Activated T-helper 1 cell treated with anti-CD3 and anti-CD28 coated beads, Interleukin-12 subunit alpha, Interleukin-12 subunit beta, Interleukin-2, Interleukin-4 antibody, amounts not matched to agents 30 ng/mL and 10 ng/mL and 1 ng/mL, durations not matched to agents 14 hours and 24 hours and 36 hours (primary cell): ENCODE measurements at places on chromosomes 16 and 17.
A peak's percentile ranks its signal among the peaks of the same experiment; 100 is the strongest.

GRCh38 chr17:9138161-9138717 is 116.9 kb downstream of the NTN1 start:
- no peak for DNase-seq

- DNase-seq, result peak; percentile 13
These were observed 26.2 kb upstream of the ZNF652 start for GRCh38 chr17:49388290-49388640.

DNA sequence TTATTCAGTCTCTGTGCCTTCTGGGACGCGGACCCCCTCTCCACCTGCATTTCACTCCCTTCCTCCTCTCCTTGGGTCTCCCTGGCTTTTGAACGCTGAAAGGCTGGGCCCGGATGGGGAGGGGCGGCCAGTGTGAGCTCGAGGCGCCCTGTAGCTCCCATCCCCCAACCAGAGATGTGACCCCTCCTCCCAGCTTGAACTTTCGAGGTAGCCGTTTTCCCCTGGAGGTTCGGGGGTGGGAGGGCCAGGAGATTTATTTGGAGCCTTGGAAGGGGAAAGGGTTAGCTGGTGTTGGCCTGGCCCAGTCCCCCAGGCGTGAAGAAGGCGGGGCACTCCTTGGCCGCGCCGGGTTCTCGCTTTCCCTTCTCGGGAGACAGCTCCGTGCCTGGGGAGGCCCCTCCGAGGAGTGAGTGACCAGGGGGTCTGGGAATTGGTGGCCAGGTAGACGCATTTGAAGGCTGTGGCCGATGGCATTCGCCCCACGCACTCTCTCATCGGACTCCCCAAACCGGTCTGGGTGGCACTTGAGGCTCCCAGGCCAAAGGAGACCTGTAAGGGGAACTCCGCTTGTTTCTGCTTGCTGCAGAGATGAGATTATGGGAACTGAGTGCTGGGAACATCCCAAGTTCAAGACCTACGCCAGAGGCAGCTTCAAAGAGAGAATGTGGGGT is 942 bp downstream of the LDAF1 start:
- peak; percentile 1 for DNase-seq

- DNase-seq, result no peak
These were observed 47.8 kb downstream of the PDPK1 start for GRCh38 chr16:2585651-2586081.

GRCh38 chr17:54867634-54868033 is 33.0 kb upstream of the TOM1L1 start:
- DNase-seq, result no peak

GRCh38 chr17:45704251-45704650 is 79.9 kb upstream of the CRHR1 start:
- no peak for DNase-seq

DNA sequence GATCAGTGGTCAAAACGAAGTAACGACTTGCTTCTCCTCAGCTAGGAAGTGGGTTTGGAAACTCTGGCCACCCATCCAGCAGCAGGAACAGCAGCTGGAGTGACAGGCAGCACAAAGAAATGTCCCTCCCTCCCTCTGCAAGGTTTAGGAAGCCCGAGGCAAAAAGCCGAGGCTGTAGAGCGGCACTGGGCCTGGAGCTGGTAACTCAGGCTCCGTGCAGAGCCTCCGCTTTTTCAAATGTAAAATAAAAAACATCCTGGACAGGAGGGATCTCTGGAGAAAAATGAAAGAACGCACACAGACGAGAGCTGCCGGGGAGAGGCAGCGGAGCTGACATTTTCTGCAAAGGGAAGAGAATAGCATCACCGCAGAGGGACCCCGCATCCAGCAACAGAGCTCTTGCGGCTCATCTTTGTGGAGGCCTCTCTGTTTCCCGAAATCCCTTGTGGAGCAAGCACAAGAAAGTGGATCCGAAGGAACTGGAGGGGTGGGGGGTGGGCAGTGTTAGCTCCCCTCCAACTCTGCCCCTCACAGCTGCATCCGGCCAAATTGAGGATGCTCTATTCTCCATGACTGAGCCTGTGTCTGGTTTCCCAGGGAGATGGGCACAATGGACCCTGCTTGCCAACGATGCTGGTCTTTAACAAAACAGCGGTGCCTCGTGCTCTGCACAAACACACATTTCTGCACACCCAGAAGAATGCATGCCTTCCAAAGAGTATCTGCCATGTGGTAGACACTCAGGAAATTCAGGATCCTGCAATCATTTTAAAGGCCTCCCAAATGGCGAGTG is 335.5 kb upstream of the ZFHX3 start:
- no peak for DNase-seq

DNA sequence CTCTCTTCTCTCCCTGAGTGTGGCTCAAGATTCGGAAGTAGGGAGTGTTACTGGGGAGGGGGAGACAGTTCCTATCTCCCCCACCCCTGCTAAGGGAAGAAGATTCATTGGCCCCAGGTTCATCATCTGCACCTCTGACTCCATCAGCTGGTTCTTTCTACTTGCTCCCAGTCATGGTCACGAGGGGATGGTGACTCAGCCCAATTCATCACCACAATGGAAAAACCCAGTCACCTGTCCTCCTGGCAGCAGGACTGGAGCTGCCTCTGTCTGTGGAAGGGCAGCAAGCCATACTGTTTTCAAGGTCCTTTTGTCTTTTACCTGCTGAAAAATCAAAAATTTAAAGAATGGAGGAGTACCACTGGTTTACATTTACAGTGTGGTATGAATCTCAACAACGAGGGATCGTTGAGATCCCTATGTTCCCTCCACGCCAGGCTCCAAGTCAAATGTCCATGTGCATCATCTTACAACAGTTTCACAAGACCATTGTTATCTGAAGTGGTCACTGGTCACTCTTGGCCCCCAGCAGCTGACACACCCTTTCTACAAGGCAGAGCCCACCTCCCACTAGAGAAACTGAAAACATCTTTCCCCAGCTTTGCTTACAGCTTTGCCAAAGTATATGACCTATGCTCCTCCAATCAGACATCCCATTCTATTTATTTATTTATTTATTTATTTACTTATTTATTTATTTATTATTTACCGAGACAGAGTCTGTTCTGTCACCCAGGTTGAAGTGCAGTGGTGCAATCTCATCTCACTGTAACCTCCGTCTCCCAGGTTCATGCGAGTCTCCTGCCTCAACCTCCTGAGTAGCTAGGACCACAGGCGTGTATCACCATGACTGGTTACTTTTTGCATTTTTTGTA is 40.4 kb upstream of the NDRG4 start:
- peak; percentile 30 for DNase-seq

DNA sequence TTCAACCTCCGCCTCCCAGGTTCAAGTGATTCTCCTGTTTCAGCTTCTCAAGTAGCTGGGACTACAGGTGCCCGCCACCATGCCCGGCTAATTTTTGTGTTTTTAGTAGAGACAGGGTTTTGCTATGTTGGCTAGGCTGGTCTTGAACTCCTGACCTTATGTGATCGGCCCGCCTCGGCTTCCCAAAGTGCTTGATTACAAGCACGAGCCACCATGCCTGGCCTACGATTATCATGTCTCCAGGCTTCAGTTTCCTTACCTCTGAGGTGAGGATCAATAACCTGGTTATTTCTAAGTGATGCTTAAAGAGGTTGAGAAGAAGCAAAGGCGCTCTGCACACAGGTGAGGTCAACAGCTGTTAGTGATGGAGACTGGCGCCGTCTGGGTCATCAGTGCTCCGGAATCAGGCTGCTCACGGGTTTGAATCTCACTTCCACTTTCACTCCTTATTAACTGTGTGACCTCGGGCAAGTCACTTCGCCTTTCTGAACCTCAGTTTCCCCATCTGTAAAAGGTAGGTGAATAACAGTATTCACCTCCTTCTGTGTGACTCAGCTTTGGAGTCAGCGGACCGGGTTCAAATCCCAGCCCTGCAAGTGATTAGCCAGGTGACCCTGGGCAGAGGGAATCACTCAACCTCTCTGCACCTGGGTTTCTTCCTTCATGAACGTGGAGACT is 745 bp upstream of the ABCC1 start:
- DNase-seq, result no peak

- DNase-seq, result no peak
These were observed 20.4 kb upstream of the SCIMP start for GRCh38 chr17:5254903-5255521.

DNA sequence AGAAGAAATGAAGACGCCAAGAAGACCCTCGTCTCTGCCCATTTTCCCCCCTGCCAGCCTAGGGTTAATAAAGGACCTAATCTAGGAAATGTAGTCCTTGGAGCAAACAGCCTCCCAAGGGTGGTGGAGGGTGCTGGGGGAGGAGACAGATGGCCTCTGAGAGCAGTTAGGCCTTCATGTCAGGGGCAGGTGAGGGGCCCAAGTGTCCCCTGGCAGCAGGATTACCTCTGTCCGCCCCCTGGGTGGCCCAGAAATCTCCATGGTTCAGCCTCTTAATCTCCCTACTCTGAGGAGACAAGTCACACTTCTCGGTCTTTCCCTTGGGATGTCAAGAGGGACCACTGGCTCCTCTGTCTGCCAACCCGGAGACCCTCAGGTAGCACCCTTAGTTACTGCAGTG is 365.4 kb upstream of the TNRC6C start:
- no peak for DNase-seq

GRCh38 chr16:70777973-70778406 is 23.0 kb downstream of the VAC14 start:
- DNase-seq, result no peak

- DNase-seq, result no peak
These were observed 114.9 kb upstream of the CDH5 start for GRCh38 chr16:66251476-66252160.

GRCh38 chr17:58789160-58789559 is 33.5 kb downstream of the PPM1E start:
- no peak for DNase-seq

DNA sequence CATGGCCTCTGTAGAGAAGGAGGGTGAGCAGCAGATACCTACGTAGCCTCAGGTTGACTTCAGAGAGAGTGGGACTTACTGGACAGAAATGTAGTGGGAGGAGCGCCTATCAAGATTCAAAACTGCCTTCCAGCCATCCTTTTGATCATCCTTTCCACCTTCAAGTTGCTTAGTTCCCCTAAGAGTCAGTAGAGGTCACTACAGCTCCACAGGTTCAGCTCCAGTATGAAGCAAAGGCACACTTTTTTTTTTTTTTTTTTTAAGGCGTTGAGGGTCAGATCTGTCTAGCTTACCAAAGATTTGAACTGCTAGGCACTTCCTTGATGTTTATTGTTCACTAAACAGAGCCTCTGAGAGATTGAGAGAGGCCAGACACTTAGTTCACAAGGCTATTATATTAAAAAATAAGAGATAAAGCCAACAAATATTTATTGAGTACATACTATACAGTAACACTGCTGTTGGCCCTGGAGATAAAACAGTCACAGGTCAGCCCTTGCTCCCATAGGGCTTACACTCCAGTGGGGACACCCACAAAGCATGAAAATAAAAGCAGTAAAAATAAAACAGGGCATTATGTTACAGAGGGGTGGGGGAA is 3.1 kb downstream of the RNF227 start:
- peak; percentile 49 for DNase-seq

DNA sequence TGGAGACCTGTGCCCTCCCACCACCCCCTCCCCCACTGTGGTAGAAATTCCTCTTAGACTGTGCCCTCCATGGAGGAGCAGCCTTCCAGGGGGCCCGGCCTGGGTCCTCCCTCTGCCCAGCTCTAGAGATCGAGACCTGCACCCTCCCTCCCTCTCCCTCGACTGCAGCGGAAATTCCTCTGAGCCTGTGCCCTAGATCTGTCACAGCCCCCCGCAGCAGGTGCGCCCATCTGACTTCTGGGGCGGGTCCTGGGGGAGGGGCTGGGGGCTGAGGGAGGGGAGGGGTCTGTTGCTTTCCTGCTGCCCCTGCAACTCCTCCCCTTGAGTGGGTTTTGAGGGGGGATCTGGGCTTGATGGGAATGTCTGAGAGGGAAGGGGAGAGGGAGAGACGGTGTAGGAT is 177.8 kb upstream of the GSE1 start:
- no peak for DNase-seq

GRCh38 chr16:86893506-86893905 is 315.2 kb downstream of the FOXL1 start:
- no peak for DNase-seq

DNA sequence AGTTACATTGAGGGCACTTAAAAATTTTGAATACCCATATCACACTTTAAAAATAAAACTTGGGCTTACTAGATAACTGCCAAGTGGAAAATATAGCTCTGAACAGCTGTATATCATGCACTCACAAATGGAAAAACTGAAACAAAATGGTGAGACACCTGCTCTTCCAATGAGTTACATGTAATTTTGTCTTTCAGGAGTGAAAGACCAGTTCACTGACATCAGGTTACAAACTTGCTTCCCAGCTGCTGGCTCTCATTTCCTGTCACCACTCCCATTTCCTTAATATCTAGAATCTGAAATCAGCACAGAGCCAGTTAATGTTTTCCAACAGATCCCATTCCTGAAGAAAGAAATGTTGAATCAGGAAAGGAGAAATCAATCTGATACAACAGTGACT is 10.8 kb downstream of the CSNK2A2 start:
- no peak for DNase-seq

GRCh38 chr16:69187446-69188235 is 677 bp downstream of the SNTB2 start:
- peak; percentile 33 for DNase-seq

GRCh38 chr16:12740986-12741610 is 62.6 kb downstream of the CPPED1 start:
- DNase-seq, result no peak

DNA sequence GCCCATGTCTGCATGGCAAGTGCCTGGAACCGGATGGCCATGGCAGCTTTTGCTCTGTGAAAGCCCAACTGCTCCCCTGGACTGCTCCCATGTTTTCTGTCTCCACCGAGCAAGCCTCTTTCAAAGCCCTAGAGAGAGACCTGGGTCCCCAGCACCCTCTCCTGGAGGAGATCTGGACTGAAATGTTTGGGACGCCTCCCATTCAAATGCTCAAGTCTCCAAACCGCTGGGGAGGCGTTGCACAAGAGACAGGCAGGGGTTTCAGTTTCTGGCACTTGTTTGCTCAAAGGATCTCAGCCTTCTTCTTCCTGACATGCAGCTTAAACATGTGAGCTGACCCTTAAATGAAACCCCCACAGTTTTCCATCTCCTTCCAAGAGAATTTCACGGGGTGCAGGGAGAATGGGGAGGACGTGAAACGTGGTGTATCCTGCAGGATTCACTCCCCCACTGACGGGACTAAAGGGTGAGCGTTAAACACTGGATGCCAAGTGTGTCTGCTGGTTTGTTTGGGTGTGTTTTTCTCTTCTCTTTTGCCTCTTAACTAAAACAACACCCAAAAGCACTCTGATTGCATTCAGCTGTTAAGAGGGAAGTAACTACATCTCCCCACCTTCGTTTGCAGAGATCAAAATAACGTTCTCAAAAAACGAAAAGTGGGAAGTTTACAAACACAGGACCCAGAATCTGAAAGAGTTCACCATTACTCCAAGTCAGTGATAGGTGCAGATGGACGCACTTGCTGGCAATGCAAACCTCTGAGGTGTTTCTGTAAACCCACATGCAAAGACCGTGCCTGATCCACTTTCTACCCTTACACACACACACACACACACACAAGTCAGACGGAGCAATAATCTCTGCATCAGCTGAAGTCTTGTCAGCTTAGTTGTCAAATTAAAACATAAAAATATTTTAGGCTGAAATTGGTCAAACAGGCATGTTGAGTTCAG is 256.9 kb downstream of the C16orf95 start:
- no peak for DNase-seq

GRCh38 chr17:49342575-49342936 is 19.5 kb downstream of the ZNF652 start:
- DNase-seq, result no peak
